ENCODE measurements at places on chromosomes 6 and 20.

DNA sequence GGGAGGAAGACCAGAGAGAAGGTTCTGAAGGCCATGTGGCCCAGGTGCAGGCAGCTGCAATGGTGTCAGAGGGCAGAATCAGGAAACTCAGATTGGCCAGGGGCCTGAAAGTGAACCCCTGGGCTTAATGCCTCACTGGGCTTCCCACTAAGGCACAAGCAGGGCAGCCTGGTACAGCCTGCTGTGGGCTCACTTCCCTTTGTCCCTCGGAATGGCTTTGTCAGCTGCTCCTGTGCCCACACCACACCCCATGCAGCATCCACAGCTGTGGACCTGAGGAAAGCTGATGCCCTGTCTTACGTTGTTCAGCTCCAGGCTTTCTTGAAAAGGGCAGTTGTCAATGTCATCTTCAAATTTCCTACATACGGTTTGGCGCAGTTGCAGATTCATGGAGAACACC, 2.4 kb downstream of the CST9 start:
- no peak for DNase-seq

GRCh38 chr6:44078827-44079671, 48.2 kb downstream of the MRPL14 start:
- DNase-seq: peak; percentile 81

- DNase-seq: no peak
These were observed 1.1 kb downstream of the GJA10 start for GRCh38 chr6:89895276-89895874.

DNA sequence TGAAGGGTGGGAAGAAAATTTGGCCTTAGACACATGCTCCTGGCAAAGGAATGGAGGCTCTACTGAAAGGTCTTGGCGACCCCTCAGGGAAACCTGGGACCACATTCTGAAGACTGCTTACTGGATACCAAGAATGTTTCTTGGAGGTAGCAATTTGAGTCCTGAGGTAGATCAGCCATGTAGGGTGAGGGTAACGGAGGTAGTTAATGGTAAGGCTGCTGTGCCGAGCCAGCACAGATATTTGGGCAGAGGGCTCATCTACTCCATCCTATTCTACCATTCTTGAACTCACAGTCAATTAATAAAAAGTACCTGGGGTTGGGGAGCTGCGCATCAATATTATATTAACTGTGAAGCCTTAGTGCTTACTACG, 401 bp upstream of the PHF3 start:
- DNase-seq: no peak

- DNase-seq: no peak
These were observed 36.7 kb downstream of the SYNDIG1 start for GRCh38 chr20:24506146-24506545.

DNA sequence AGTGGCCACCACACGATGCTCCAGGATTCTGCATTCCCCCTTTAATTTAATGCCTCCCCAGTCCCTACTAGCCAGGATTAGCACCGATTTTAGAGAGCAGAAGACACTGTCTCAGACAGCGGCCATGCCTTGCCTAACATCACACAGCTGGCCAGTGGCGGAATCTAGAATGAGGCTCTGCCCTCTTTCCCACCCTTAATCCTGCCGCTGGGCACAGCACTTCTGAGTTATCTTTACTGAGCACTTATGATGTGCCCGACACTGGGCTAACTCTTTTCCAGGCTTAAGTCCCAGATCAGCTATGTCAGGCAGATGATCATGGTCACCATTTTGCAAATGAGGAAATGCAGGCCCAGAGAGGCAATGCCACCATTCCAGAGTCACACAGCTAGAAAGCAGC, 5.6 kb upstream of the BPIFA2 start:
- DNase-seq: no peak

GRCh38 chr6:150001295-150002008, 23.9 kb downstream of the RAET1L start:
- DNase-seq: no peak

GRCh38 chr6:169807229-169807628, 55.8 kb downstream of the ERMARD start:
- no peak for DNase-seq

DNA sequence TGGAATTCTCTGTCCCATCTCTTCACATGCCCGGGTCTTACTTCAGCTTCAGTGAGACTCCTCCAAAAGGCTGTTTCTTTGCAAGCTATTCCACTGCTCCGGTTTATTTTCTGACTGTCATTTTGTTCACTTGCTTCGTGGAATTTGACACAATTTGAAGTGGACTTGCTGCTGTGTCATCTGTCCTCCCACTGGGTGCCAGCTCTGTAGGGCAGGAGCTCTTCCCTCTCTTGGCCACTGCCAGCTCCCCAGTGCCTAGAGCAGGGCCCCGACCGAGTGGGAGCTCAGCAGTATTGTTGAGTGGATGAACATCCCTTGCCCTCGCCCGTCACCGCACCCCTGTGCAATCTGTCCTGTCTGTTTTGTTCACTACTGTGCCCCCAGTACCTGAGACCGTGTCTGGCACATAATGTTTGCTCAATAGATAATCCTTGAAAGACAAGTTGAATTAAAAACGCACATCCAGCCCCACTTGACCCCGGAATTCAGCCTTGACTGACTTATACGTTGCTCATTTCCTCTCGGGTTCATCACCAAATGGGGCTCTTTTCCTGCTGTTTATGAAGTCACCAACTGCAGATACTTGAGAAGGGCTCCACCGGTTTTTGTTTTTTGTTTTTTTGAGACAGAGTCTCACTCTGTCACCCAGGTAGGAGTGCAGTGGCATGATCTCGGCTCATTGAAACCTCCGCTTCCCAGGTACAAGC, 170.3 kb upstream of the KCNG1 start:
- DNase-seq: no peak

DNA sequence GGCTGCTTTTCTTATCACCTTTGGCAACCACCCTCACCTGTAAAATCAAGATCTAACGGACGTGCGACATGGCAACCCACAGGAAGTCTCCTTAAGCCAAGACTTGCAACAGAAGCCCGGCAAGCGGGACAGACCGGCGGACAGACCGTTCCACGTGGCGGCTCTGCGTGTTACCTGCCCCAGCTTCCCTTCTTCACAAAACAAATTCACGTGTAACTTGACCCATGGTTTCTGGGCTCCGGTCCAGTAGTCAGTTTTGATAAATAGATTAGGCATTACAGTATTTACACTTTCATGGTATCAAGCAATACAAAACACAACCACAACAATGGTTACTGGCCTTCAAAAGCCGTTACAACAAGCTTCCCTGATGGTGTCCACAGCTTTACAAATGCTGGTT, 133.8 kb downstream of the PRND start:
- DNase-seq: no peak

DNA sequence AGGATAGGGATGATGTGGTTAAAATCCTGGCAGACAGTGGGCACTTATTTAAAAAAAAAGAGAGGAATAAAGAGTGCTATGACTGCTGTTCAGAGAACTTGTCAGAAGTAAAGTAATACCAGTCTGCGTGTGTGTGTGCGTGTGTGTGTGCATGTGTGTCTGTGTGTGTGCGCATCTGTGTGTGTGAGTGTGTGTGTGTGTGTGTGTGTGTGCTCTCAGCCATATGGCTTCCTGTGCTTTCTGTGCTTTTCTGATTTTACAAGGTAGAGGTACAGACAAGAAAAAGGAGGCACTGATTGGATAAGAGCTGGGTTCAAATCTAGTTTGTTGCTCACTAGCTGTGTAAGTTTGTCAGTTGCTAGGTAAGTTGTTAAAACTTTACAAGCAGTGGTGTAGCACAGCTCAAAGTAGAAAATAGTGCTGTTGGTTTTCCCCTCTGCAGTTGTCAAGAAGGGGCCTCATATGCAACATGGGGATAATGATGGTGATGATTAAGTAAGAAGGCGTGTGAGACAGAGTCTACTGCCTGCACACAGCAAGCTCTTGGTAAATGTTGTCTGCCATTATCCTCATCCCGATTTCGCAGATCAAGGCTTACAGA, 155.3 kb upstream of the ZNF217 start:
- DNase-seq: no peak

GRCh38 chr6:137309078-137309762, 90.0 kb upstream of the IFNGR1 start:
- DNase-seq: no peak

- DNase-seq: no peak
These were observed 23.9 kb downstream of the MAP7 start for GRCh38 chr6:136526196-136526930.

GRCh38 chr6:139483079-139483478, 108.6 kb upstream of the CITED2 start:
- no peak for DNase-seq

DNA sequence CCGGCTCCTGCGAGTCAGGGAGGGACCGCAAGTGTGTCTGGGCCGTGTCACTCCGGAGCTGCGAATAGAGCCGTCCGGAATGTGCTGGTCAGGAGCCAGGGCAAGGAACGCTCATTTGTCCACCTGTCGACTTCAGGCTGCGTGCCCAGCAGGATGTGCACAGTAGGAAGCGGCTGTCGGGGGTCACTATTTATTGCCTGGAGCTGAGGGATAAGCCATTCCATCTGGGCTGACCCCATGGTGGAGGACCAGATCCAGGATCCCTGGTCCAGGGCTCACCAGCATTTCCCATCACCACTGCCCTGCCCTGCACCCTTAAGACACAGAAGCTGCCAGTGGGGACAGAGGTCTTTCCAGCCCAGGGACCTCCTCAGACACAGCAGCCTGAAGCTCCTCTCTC, 14.7 kb downstream of the NTSR1 start:
- no peak for DNase-seq

DNA sequence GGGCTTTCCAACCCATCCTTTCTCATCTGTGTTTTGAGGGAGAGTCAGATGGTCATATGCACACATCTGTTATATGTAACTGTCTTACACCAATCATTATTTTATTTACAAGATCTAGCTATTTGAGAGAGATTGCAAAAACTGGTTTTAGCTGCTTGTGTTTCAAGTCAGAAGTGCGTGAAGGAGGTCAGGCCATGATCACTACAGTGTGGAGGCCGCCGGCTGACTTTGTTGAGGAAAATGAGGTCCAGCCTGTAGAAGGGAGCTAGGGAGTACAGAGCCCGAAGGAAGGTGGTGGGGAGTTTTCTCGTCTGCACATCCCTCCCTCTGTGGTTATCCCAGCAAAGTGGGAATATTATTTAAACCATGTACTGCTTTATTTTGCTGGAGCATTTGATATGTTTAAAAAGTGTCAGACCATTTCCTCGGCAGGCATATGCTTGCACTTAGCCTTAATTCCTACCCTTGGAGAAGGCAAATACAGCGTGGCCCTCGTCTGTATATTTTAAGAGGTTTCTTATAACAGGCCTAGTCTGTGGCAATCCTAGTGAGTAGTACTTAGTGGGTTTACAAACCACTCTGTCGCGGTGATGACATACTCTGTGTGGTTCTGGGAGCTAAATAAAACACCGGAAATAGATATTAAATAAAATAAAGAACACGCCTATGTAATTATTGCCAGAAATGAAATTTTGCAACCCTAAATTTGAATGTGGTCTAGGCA, 95.6 kb downstream of the UST start:
- DNase-seq: no peak

DNA sequence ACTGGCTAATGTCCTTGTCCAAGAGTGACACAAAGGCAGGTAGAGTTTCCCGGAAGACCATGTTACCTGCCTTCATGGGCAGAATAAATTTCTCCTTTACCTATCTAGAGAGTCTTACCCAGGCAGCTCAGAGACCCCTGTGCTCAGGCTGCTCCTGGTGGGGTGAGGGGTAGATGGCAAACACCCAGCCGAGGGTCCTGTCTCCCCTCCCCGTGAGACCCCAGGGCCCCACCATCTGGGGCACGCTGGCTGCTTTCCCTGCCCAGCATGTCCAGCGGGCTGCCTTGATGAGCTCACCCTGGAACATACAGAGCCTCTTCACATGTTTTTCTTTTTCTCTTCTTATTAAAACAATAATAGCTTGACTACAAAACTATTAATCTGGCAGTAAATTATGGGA, 116.5 kb downstream of the EDN3 start:
- no peak for DNase-seq

DNA sequence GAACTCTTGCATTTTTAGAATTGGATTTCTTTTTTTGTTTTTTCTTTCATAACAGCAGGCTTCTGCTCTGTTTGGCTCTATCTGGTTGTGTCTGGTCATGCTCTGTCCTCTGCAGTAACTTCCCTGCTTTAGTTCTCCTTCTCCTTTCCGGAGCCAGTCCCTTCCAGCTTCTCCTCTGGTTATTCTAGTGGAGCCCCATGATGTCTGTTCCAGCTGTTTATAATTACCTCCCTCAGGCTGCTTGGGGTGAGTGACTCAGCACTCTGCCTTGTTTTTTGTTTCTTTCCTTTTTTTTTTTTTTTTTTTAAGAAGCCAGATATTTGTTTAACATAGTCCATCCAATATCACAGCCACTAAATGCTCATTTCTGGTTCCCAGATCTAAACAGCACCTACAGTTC, 409.6 kb downstream of the MAFB start:
- no peak for DNase-seq

GRCh38 chr6:104240865-104241264, 618.9 kb downstream of the HACE1 start:
- no peak for DNase-seq

DNA sequence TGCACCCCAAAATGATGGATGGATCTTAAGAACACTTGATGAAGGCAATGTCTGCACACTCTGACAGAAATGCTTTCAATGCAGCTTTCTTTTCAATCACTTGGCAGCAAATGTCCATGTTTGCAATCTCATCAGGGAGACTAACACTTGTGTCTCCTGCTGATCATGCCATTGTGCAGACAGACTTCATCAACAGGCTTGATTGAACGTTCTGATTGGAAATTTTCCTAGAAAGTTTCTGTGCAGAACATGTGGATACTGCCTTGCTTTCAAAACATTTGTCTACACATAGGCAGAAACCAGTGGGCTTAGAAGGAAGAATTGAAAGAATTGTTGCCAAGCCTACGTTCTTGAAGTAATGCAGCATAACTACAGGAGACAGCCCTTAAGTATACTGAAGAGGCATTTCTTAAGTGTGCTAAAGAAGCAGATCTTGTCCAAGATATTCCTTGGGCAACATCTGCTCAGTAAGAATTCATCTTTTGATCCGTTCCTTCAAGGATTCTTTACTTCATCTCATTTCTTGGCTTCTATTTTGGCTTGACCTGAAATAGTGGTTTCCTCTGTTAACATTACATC, 120.4 kb upstream of the PLCB4 start:
- no peak for DNase-seq

DNA sequence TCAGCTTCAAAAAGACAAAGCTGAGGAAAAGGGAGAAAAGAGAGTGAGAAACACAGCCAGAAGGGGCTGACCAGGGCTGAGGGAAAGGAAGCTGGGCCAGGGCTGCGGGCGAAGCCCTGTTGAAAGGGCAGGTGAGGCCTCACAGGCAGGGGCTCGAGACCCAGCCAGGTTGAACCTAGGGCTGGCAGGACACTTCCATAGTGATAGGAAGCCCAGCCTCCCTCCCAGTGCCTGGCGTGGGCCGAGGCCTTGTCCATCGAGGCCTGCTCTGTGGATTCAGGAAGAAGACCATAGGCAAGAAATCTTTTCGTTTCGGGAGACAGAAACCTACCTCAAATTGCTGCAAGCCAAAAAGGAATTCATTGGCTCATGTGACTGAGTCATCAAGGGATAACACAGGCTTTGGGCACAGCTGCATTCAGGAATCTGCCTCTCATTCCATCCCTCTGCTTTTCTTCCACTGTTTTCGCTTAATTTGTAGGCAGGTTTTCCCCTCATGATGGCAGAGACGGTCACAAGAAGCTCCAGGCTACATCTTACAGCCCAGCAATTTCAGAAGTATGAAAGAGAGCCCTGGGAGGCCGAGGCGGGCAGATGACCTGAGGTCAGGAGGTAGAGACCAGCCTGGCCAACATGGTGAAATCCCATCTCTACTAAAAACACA, 311.1 kb upstream of the SULF2 start:
- no peak for DNase-seq

GRCh38 chr6:50047026-50047425, 2.7 kb downstream of the DEFB112 start:
- DNase-seq: no peak

- DNase-seq: no peak
These were observed 1.2 kb upstream of the ZNFX1 start for GRCh38 chr20:49278818-49279676.

Data from GM19239 (cell line).